ENCODE measurements at places on chromosomes 7 and 10. TPM values are rescaled to one million over a fixed set of nuclear protein-coding genes. Genes with fewer than 3 reads are reported as not detected.

Gene UPK3BL2
- 64.4 TPM for total RNA-seq

Gene RPEL1
- total RNA-seq, result not detected

Gene WASHC2C
- 42.3 TPM for total RNA-seq

Gene NPTX2
- 16.8 TPM for total RNA-seq

Gene AEBP1
- 143 TPM for total RNA-seq

Gene CH25H
- 0.99 TPM for total RNA-seq

Gene PNLIPRP2
- total RNA-seq, result not detected

Gene EPO
- not detected for total RNA-seq

Gene HHEX
- total RNA-seq, result 2.9 TPM

Gene CLRN3
- not detected for total RNA-seq

Gene ELN
- total RNA-seq, result 494 TPM

Gene PDE6C
- total RNA-seq, result 4.2 TPM

Gene SPDYE18
- 2.6 TPM for total RNA-seq

Gene NANOS1
- 10.8 TPM for total RNA-seq

Gene NMT2
- total RNA-seq, result 35.6 TPM

Gene ETV1
- 20.0 TPM for total RNA-seq

Gene FOXI2
- not detected for total RNA-seq

Gene LIPM
- total RNA-seq, result not detected

Gene LFNG
- 42.2 TPM for total RNA-seq

Gene OR9A2
- not detected for total RNA-seq

Gene PNLIPRP1
- total RNA-seq, result not detected

Gene GIMAP4
- 22.5 TPM for total RNA-seq

Gene LEP
- not detected for total RNA-seq

Gene PRXL2A
- 77.0 TPM for total RNA-seq

Gene SEMA3C
- 288 TPM for total RNA-seq

Gene COL28A1
- 5.5 TPM for total RNA-seq

Gene MARVELD1
- 21.4 TPM for total RNA-seq

Gene LRRN3
- 41.4 TPM for total RNA-seq

Gene TMEM229A
- total RNA-seq, result 1.9 TPM

All from camera-type eye (tissue), 1 donor.